ENCODE measurements at places on chromosomes 3 and 15.

DNA sequence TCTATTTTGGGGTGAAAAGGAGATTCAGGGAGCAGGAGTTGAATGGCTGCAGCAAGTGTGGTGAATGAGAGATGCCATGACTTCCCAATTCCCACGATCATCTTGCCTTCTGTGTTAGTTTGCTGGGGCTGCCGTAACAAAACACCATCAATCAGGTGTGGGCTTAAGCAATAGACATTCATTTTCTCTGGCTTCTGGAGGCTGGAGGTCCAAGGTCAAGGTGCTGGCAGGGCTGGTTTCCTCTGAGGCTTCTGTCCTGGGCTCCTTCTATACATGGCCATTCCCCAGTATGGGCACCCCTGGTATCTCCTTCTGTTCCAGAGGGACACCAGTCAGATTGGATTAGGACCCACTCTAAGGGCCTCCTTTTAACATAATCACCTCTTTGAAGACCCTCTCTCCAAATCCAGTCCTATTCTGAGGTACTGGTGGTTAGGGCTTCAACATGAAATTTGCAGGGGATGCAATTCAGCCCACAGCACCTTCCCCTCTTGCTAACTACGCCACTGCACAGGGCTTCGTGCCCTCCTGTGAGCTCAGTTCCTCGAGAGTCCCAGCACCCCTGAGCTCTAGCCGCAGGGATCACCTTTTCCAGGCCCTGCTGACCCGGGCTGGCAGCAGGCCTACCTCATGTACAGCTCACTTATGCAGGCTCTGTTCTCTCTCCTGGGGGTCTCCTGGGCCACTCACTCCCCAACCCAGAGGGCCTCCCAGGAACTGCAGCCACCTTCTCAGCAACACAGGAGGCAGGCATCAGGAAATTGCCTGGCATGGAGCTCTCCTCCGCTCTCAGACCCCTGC lies 37.3 kb upstream of the SLC6A11 start:
- no peak for DNase-seq

GRCh38 chr15:79160211-79160610 lies 69.6 kb upstream of the RASGRF1 start:
- no peak for DNase-seq

GRCh38 chr3:69499899-69500421 lies 114.1 kb upstream of the FRMD4B start:
- no peak for DNase-seq

GRCh38 chr3:189139611-189139940 lies 32.2 kb upstream of the TPRG1 start:
- peak; percentile 53 for DNase-seq

DNA sequence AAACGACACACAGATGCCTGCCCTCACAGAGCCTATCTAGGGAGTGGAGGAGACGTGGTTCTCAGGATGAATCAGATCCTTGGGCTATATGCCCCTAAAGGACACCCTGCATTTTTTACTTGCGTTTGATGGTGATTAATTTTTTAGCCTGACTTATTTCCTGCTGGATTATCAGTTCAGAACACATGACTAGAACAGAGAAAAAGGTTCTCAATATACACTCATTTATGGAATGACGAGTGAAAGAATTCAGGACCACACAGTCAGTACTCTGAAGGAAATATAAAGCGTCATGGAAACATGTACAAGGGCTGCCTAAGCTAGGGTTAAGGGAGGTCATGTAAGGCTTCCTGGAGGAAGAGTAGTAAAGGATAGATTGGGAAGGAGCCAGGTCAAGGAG lies 121.8 kb downstream of the SSR3 start:
- DNase-seq: no peak

GRCh38 chr3:144351773-144352365 lies 380.2 kb downstream of the DIPK2A start:
- DNase-seq: peak; percentile 29

DNA sequence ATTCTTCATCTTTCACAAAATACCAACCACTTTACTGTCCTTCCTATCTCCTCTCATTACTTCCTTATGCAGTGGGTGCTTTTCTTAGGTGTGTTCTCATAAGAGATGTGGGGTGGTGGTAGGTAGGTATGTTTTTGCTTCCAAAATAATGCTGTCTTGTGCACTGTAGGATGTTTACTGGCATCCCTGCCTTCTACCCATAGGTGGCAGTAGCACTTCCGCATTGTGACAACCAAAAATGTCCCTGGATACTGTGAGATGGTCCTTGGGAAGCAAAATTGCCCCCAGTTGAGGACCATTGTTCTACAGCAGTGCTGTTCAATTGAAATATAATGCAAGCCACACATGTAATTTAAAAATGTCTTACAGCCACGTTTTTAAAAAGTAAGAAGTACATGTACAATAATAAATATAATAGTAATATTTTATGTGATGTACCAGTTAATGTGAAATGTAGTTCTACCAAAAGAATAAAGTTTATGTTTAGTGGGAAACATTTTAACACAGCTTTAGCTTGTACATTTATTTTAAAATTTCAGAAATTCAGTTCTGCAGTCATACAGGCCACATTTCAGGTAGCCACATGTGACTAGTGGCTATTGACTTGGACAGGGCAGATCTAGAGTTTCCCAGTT lies 75.2 kb downstream of the NEO1 start:
- DNase-seq: peak; percentile 49

DNA sequence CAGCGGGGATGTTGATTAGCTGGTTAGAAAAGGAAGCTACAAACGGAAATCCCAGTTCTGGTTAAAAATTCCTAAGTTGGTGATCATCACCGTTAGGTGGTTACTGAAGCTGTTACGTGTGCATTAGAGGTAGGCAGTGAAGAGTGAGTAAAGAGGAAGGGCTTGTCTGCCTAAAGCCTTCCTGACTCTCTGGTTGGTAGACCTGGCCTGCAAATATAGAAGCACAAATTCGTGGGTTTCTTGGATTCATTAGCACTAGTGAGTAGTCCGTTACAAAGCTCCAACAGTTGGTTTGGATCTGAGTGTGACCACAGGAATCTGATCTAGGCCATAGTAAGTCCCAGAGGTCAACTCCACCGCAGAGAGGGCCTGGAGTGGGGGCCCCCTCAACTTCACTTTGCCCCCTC lies 174.0 kb upstream of the TP63 start:
- no peak for DNase-seq

DNA sequence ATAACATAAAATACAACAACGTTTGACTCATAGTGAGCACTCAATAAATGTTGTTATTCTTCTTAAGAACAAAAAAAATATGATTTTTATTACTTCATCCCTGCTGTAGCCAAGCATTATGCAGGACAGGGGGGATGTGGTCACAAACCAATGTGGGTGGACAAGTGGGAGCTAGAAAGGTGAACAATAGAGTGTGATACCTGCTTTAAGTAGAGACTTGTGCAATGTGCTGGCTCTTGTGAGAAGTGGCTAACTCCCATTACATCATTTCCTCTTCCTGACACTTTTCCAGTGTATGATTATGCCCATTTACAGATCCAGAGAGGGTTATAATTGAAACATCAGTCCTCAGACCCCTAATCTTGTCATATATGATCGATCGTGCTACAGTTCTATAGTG lies 193.6 kb downstream of the UBE2E2 start:
- no peak for DNase-seq

GRCh38 chr15:60830479-60830878 lies 351.5 kb upstream of the ICE2 start:
- no peak for DNase-seq

DNA sequence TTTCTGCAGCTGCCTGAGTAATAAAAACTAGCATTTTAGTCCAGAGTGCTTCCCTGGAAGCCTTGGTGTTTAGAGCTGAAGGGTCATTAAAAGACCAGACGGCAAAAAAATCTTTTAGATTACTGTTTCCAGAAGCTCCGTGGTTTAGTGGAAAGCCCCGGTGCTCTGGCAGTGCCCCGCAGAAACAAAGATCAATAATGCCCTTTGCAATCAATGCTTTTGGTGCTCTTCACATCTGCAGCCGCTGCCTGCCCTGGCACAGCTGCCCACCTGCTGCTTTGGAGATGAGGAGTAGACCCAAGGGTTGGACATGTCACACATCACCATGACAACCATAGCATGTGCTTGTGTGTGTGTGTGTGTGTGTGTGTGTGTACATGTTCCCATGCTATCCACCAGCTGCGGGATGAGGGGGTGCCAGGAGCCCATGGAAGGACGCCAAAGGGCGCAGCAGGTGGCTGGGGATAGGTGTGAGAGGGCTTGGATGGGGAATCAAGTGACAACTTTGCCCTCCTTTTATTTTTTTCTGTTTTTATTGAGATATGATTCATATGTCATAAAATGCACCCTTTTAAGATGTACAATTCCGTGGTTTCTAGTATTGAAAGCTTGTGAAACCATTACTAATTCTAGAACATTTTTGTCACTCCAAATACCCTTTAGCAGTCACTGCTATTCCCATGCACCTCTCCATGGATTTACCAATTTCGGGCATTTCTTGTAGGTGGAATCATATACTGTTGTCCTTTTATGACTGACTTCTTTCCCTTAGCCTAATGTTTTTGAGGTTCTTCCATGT lies 75.7 kb upstream of the KLHL25 start:
- DNase-seq: no peak

DNA sequence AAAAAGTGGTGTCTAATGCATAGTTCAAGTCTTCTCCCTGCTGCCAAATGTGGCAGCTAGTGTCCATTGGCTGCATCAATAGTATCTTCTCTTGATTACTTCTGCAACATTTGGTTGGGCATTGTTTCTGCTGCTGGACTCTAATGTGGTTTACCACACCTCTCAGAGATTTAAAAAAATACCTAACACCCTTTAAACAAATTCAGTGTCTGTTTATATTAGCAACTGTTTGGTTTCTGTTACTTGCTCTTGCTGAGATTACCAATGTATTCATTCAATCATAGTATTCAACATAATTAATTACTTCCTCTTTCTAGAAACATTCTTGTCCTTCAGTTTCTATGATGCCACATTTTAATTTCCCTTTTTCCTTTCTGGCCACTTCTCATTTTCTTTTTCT lies 20.3 kb upstream of the NECTIN3 start:
- DNase-seq: no peak

DNA sequence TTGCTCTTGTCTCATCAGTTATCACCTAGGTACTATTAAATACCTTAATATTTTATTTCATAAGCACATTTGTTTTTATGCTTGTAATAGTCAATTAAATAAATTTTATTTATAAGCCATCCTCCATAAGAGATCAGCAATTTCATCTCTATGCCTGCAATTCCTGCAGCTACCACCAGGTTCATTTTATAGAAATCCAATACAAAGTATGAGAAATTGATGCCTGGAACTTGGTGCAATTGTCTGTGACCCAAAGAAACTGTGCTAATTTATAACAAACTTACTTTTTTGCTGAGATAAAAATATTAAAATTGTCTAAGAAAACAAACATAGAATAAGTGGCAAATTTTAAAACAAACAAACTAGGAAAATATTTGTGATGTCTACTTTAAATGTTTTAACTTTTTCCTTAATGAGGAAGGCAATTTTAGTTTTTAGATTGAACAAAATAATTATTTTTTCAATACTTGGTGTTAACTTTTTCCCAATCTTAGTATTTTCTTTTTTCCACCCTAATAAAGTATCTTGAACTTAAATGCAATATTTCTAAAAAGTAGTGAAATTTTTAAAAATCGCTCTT lies 1026.6 kb downstream of the ROBO1 start:
- DNase-seq: peak; percentile 35

GRCh38 chr15:83164771-83165404 lies 42.7 kb downstream of the HDGFL3 start:
- no peak for DNase-seq

GRCh38 chr15:60646595-60646994 lies 167.7 kb upstream of the ICE2 start:
- DNase-seq: no peak

DNA sequence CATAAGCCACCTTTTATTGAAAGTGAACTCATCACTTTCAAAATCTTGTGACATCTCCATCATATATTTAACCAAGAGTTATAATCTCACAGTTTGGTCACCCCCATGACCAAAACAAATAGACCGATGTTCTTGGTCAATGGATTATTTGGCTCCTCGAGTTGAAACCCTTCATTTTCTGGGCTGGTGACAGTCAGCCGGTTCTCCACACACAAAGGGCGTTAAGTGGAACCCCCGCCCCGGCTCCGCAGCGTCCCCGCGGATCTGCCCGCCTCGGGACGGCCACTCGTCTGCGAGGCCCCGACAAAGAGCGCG lies 772 bp downstream of the TSPAN3 start:
- no peak for DNase-seq

- DNase-seq: no peak
Measured at GRCh38 chr3:4546346-4547178, 53.4 kb downstream of the ITPR1 start.

DNA sequence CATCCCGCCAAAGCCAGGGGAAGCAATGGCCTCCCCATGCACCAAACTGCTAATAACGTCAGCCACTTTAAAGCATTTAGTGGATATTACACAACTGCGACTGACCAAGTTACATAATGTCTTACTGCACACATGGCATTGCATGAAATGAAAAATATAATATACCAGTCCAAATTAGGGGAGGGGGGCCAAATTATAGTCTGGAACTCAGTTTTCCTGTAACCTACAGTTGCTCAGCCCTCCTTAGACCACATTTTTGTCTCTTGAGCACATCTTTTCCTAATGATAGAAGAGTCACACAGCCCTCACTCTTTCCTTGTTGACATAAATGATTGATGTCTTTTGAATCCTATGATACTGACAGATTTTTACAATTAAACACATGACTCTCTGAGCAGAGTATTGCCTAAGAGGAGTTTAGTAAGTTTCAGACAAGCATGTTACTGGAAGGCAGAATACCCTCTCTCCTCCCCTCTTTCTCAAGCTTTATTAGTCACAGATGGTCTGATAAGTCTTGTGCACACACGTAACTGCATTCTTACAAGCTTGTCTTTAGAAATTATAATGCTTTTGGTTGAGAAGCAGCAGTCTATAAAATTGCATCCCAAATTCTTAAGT lies 1.1 kb upstream of the PLD1 start:
- DNase-seq: peak; percentile 76

DNA sequence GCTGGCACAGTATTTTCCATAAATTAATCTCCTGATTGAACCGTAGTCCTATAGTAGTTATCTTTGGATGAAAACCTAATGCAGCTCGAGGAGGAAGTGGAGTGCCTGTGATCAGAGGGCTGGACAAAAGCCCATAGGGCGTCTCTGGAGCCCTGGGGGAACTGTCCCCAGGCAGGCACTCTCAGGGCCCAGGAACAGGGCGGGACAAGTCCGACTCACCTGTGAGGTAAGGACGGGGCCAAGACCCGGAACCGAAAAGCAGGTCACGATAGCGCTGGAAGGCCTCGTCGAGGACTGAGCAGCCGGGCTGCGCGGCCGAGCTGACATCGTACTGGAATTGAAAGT lies 341 bp downstream of the HEXA start:
- no peak for DNase-seq

GRCh38 chr3:55166576-55167555 lies 239.0 kb upstream of the LRTM1 start:
- no peak for DNase-seq

All from eye (tissue), 1 donor.